ENCODE measurements at places on chromosomes 2 and 18.

DNA sequence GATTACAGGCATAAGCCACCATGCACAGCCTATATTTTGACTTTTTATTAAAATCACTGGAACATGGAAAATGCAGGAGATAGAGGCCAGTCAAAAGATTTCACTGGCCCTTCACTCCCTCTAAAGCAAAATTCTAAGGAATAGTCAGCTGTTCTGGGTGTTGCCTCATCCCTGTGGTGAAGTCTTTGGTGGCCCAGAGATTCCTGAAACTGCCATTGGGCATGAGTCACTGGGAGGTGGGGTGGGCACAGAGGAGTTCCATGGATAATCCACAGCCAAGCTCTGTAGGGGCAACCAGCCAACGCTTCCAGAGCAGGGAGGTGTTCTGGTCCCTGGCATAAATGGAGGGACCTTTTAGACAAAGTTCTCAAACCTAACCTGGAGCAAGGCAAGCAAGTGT, 89.7 kb upstream of the TTC39C start:
- DNase-seq = no peak

GRCh38 chr2:16396171-16396570, 269.5 kb downstream of the CYRIA start:
- DNase-seq = no peak

DNA sequence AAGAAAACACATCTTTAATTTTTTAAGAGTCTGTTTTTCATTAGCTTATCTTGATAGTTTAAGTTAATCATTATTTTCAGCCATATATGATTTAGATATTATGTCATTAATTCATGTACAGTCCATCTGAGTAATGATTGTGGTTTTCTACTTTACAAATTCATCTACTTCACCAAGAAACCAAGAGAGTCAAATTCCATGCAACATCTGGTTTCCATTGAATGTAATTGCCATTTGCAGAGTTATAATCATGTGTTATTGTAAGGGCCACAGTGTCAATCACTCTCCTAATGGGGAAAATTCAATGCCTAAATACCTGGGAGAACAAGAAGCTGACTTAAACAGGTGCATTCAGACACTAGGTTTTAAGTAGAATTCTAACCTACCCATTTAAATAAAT, 217.2 kb upstream of the OSR1 start:
- DNase-seq = no peak

DNA sequence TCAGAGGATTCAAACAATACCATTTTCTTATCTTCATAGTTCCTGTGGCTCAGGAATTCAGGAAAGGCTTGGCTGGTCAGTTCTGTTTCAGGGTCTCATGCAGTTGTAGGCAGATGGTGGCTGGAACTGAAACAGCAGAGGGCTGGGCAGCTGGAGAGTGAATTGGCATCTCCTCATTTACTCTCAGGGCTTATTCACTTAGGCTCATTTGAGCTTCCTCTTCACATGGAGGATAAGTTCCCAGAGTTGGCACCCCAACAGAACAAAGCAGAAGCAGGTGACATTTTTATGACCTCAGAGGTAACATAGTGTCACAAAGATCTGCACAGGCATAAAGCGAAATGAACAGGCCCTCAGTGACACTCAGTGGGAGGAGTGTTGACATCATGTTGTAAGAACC, 66.1 kb downstream of the RBBP8 start:
- no peak for DNase-seq

- no peak for DNase-seq
Observed at GRCh38 chr18:24398540-24398939, 916 bp upstream of the OSBPL1A start.

- DNase-seq = no peak
Observed at GRCh38 chr2:197455428-197455827, 2.1 kb downstream of the COQ10B start.

DNA sequence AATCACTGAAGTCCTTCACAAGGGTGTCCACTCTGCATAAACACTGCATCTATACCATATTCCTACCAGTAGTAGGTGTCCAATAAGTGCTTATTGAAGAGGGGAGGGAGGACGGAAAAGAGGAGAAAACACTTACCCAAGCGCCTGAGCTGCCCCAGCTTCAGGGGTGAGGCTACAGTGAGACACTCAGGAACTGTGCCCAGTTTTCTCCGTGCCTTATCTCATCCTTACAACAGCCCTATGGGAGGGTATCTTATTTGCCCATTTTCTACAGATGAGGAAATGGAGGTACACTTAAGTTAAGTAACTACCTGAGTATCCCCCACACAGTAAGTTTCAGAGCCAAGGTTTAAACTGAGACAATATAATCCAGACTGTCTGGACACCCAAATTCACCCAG, 41.5 kb downstream of the RNF152 start:
- DNase-seq = no peak

- no peak for DNase-seq
Observed at GRCh38 chr2:38557981-38558380, 44.7 kb downstream of the HNRNPLL start.

- no peak for DNase-seq
Observed at GRCh38 chr2:5674026-5674340, 18.2 kb upstream of the SOX11 start.

- DNase-seq = no peak
Observed at GRCh38 chr18:35808796-35809195, 163.7 kb upstream of the RMP24 start.

GRCh38 chr2:144354953-144355352, 165.0 kb downstream of the ZEB2 start:
- no peak for DNase-seq

DNA sequence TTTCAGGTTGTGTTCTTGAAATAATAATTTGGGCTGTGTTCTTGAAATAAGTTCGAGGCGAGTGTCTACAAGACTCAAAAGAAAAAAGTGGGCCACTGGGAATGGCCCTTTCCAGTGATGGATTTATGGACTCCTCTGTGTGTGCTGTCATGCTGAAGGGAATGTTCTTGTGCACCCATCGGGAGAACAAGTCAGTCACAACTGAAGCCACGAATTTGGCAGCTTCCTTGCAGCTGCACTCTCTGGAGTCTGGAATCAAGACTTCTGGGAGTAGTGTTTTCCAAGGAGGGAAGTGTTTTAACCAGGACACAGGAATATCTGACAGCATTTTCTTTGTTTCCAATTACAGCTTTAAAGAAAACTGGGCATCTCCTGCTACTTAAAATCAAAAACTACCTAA, 620 bp downstream of the SLC14A1 start:
- DNase-seq = no peak

GRCh38 chr18:10441472-10441871, 13.0 kb upstream of the APCDD1 start:
- DNase-seq = no peak

GRCh38 chr18:23712445-23712844, 23.2 kb downstream of the LAMA3 start:
- DNase-seq = no peak

GRCh38 chr2:111048856-111049768, 71.6 kb upstream of the BCL2L11 start:
- no peak for DNase-seq

DNA sequence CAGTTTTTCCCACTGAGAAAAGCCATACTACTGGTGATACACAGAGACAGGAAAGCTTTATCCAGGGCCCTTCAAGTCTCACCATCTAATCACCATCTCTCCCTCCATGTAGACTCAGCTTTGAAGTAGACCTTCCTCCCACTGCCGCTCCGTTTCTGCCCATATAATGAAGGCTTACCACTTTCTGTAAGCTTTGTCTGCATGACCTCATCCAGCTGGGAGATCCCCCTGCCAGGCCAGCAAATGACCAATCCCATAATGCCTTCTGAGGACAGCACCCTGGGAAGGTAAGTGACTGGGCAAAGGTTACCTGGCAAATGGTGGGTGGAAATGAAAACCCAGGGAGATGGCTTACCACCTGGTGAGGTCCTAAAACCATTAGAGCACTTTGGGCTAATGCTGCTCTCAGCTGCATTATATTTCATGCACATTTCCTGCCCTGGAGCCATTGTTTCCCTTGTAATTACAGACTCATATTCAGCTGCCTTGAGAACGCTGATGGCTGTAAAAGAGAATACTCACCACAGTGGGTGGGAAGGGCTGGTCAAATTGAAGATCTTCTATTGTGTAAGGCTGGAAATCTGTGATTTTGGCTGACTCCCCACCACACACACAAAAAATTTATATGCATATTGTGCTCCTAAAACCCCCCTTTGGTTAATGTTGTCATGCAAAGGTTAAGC, 350.7 kb upstream of the SYT4 start:
- no peak for DNase-seq
